ENCODE measurements at places on chromosomes 11 and 22. TPM values are rescaled to one million over a fixed set of nuclear protein-coding genes. Genes with fewer than 3 reads are reported as not detected.
A peak's percentile ranks its signal among the peaks of the same experiment; 100 is the strongest.

DNA sequence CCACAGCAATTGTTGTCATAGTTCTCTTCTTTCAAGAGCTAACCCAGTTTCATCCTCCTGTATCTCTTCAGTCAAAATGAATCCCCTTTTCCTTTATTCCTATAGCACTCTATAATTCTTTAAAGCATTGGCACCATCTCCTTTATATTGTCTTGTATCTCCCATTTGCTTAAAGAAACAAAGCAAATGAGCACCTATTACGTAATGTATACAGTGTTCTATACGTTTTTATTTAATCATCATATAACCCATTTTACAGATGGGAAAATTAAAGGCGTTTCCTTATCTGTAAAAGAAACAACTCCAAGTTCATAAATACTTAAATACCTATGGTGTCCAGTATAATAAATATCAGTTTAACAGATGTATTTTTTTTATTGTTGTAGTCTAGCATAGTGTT lies 6.4 kb upstream of the REXO2 start:
- no peaks in the 10 kb centered on the region for H3K36me3 ChIP-seq
- peaks cover 2% of the 10 kb centered on the region for H3K4me1 ChIP-seq
- H3K4me3 ChIP-seq, result no peak overlapping the region
- no peak for DNase-seq
- no peaks in the 10 kb centered on the region for H3K27me3 ChIP-seq

Gene TFIP11
- 40.3 TPM for total RNA-seq

DNA sequence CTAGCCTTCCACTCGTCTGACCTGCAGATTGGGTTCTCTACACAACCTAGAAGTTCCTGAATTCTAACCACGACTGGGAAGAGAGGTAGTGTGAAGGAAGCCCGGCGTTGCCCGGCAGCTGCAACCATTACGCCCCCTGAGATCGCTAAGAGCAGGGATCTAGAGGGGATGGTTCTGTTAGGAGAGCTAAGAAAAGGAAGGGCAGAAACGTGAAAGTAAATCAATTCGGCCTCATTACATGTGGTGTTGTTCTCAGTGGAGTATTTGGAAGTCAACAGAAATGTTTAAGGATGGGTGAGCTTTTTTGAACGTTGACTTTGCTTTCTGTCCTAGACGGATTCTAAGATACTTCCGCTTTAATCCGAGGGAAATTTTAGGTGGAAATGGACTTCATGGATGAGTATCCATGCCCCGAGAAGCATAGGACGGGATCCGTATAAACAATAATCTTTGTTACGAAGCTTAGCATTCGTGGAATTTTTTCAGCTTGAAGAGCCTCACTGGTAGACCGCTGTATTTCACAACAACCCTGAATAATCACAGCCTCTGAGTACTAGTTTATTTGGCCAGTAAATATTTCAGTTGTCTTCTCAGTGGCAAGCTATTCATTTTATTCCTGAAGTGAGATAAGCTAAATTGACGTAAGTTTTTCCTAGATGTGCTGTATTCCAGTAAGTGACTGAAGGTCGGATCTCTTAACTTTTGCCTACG lies 629 bp downstream of the ATP5MG start:
- no peak for DNase-seq
- peaks cover 19% of the 10 kb centered on the region for H3K4me1 ChIP-seq
- H3K36me3 ChIP-seq, result peaks cover 9% of the 10 kb centered on the region

Gene DAGLA
- 7.8 TPM for total RNA-seq

DNA sequence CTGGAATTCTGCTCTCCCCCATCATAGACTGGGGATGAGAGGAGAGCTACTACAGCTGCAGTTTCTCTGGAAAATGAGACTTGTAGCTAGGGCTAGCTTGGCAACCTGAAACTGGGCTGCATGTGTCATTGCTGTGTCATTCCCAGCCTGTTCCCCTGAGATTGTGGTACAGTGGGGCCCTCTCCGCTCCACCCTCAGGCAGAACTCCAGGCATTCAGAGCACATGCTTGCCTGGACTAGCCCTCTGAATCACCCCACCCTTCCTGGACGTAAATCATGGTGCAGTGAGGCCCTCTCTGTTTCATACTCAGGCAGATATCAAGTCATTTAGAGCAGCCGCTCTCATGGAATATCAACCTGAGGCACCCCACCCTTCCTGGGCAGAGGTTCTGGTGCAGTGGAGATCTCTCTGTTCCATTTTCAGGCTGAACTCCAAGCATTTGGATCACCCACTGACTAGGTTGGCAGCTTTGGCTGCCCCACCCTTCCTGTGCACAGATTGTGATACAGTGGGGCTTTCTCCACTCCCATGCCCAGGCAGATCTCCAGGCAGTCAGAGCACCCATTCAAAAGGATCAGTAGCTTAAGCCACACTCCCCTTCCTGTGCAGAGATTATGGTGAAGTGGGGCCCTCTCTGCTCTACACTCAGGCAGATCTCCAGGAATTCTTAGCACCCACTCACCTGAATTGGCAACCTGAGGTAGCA lies 274.4 kb downstream of the C11orf87 start:
- no peak overlapping the region for H3K27ac ChIP-seq
- no peaks in the 10 kb centered on the region for H3K4me1 ChIP-seq
- H3K27me3 ChIP-seq, result peaks cover 5% of the 10 kb centered on the region
- no peak for DNase-seq
- H3K36me3 ChIP-seq, result no peaks in the 10 kb centered on the region

DNA sequence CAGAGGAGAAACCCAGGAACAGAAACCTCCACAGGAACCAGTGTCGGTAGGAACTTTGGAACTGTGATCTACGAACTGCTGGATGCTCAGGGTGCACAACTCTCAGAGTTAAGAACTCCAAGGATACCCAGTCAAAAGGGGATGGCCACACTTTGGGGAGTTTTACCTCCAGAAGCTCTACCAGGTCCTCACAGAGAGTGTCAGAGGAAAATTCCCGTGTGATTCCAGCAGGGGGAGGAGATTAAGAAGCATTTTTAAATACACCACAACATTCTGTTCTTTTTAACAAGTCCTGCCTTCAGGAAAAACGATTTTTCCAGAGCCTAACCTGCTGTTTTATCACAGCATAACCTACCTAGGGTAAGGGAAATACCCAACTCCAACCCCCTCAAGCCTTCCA lies 104.0 kb downstream of the SOX6 start:
- no peak overlapping the region for H3K27ac ChIP-seq
- DNase-seq, result no peak
- H3K4me1 ChIP-seq, result no peaks in the 10 kb centered on the region

- H3K4me3 ChIP-seq, result peak overlapping the region; percentile 81
- peaks cover 13% of the 10 kb centered on the region for H3K4me1 ChIP-seq
- peaks cover 1% of the 10 kb centered on the region for H3K36me3 ChIP-seq
Measured at GRCh38 chr11:67118181-67118766, 789 bp upstream of the KDM2A start.

- H3K27me3 ChIP-seq, result peaks cover 3% of the 10 kb centered on the region
- H3K27ac ChIP-seq, result no peak overlapping the region
- H3K4me1 ChIP-seq, result no peaks in the 10 kb centered on the region
- no peak overlapping the region for H3K4me3 ChIP-seq
- DNase-seq, result no peak
- H3K36me3 ChIP-seq, result peaks cover 5% of the 10 kb centered on the region
Measured at GRCh38 chr11:12949453-12949852, 59.7 kb upstream of the RASSF10 start.

GRCh38 chr11:75873417-75874221 lies 58.6 kb downstream of the UVRAG start:
- no peaks in the 10 kb centered on the region for H3K36me3 ChIP-seq
- peak overlapping the region; percentile 71 for H3K27ac ChIP-seq
- H3K4me1 ChIP-seq, result peaks cover 27% of the 10 kb centered on the region
- no peaks in the 10 kb centered on the region for H3K27me3 ChIP-seq
- H3K4me3 ChIP-seq, result no peak overlapping the region

Gene TRIM44
- 70.6 TPM for total RNA-seq

Gene RFPL1
- total RNA-seq, result not detected

DNA sequence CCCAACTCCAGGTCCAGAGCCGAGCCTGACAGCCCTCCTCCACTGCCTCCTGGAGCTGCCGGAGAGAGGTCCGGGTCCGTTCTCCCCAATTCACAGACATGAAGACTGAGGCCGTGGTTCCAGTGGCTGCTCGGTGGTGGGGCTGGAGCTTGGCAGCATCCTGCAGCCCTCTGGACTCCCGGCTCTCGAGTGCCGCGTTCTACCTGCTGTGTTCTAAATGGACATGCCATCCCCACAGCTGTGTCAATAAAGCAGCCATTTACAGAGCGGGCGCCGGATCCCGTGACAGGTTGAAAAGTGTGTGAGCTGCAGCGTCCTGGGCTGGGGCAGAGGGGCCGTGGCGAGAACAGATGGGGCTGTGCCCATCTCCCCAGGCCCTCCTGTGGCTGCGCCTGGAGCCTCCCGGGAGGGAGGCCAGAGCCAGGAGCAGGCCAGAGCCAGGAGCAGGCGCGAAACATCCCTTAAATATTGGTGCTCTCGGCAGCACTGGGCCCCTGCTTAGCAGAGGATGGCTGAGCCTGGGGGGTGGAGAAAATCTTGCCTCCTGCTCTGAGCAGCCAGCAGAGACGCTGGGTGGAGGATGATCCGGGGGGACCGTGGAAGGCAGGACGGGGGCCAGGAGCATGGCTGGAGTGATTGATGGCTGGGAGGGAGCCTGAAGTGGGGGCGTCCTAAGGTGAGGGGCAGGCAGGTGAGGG lies 46.2 kb downstream of the FLRT1 start:
- peaks cover 7% of the 10 kb centered on the region for H3K27me3 ChIP-seq
- no peak overlapping the region for H3K4me3 ChIP-seq
- no peak overlapping the region for H3K27ac ChIP-seq
- no peaks in the 10 kb centered on the region for H3K36me3 ChIP-seq
- no peak for DNase-seq

- H3K4me1 ChIP-seq, result peaks cover 4% of the 10 kb centered on the region
- H3K4me3 ChIP-seq, result no peak overlapping the region
- H3K27ac ChIP-seq, result no peak overlapping the region
- H3K36me3 ChIP-seq, result peaks cover 7% of the 10 kb centered on the region
- DNase-seq, result no peak
Measured at GRCh38 chr22:36280379-36280778, 27.4 kb downstream of the APOL1 start.

- DNase-seq, result no peak
- H3K4me3 ChIP-seq, result no peak overlapping the region
- peaks cover 21% of the 10 kb centered on the region for H3K4me1 ChIP-seq
- H3K36me3 ChIP-seq, result no peaks in the 10 kb centered on the region
- H3K27ac ChIP-seq, result no peak overlapping the region
- H3K27me3 ChIP-seq, result peaks cover 3% of the 10 kb centered on the region
Measured at GRCh38 chr22:17781319-17782031, 7.2 kb upstream of the BID start.

DNA sequence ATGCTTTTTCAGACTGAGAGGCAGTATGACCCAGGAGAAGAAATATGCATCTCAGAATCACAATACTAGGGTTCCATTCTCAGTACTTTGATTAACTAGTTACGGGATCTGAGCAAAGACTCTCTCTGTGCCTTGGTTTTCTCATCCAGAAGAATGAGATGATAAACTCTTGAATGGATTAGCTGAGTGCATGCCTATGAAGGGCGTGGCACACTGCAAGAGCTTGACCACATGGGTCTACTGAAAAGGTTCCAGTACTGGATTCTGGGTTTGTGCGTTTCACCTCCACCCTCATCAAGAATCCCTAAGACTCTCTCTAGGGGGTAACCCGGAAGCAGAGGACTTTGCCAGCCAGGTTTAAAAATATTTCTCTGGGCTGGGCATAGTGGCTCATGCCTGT lies 25.6 kb downstream of the PGA5 start:
- H3K27ac ChIP-seq, result no peak overlapping the region
- DNase-seq, result no peak
- H3K27me3 ChIP-seq, result no peaks in the 10 kb centered on the region
- no peaks in the 10 kb centered on the region for H3K4me1 ChIP-seq
- no peaks in the 10 kb centered on the region for H3K36me3 ChIP-seq

Gene SAC3D1
- 16.7 TPM for total RNA-seq

GRCh38 chr11:92861634-92862033 lies 107.8 kb upstream of the MTNR1B start:
- H3K4me3 ChIP-seq, result no peak overlapping the region
- H3K27me3 ChIP-seq, result no peaks in the 10 kb centered on the region
- peaks cover 22% of the 10 kb centered on the region for H3K36me3 ChIP-seq
- H3K27ac ChIP-seq, result no peak overlapping the region
- no peak for DNase-seq

DNA sequence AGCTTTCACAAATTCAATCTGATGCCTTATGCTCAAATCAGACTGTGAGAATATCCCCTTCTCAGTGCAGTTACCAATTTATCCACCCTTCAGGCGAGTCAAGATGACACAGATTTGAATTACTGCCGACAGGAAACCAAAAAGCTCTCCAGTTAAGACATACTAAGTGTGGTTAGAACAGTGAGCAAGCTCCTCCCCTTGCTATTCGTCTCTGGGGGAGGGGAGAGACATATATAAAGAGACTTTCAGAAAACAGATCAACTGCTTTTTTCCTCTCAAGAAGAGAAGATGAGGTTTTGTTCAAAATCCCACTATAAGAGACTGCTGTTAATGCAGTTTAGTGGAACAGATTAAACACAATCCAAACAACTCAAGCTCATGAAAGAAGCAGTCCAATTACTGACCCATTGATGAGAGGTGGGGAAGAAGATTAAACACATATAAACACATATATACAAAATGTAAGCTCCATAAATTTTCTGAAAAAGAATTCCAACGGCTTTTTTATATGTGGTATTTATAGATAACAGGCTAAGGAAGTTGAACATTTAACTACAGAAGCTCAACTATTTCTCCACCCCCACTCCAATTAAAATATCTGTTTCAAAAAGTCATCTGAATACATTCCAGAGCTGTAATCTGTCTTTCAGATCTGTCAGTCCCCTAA lies 102.7 kb downstream of the MRTFA start:
- peaks cover 40% of the 10 kb centered on the region for H3K4me1 ChIP-seq
- H3K4me3 ChIP-seq, result peak overlapping the region; percentile 75
- no peak for DNase-seq
- peak overlapping the region; percentile 62 for H3K27ac ChIP-seq
- no peaks in the 10 kb centered on the region for H3K27me3 ChIP-seq

DNA sequence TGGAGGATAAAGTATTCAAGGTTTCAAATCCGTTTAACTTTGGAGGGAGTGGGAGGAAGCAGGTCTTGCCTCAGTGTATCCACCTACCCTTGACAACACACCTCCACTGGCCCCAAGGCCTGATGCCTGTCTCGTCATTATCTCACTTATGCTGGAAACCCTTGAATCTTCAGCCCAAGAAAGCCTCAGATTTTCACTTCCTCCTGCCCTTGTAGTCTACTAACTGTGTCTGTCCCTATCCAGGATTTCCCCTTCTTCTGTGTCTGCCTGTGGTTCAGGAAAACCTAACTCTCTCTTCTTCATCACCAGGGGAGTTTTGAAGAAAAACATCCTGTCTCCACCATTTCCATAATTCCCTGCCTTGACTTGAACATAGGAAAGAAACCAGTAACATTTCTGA lies 56.1 kb downstream of the SYT9 start:
- no peak for DNase-seq
- no peak overlapping the region for H3K4me3 ChIP-seq
- no peaks in the 10 kb centered on the region for H3K36me3 ChIP-seq

Data from type B pancreatic cell (in vitro differentiated cells).